ENCODE measurements at places on chromosomes 13 and 19. TPM values are rescaled to one million over a fixed set of nuclear protein-coding genes. Genes with fewer than 3 reads are reported as not detected.

The MED25 gene
- 61.1 TPM for polyA plus RNA-seq

The LILRB3 gene
- polyA plus RNA-seq: 1.0 TPM

The TYROBP gene
- polyA plus RNA-seq: 8.2 TPM

The FFAR2 gene
- 0.34 TPM for polyA plus RNA-seq

The NRTN gene
- 5.5 TPM for polyA plus RNA-seq

The CLEC4G gene
- not detected for polyA plus RNA-seq

The ZNF709 gene
- polyA plus RNA-seq: 7.6 TPM

The ZNF493 gene
- 17.6 TPM for polyA plus RNA-seq

The LRFN3 gene
- 19.9 TPM for polyA plus RNA-seq

The NDUFS7 gene
- polyA plus RNA-seq: 74.6 TPM

The ZNF524 gene
- polyA plus RNA-seq: 14.8 TPM

Data from left renal cortex interstitium (tissue), 4 donors.